ENCODE measurements at places on chromosomes 3 and 15.

- DNase-seq = no peak
Observed at GRCh38 chr15:96046620-96047240, 283.8 kb upstream of the NR2F2 start.

DNA sequence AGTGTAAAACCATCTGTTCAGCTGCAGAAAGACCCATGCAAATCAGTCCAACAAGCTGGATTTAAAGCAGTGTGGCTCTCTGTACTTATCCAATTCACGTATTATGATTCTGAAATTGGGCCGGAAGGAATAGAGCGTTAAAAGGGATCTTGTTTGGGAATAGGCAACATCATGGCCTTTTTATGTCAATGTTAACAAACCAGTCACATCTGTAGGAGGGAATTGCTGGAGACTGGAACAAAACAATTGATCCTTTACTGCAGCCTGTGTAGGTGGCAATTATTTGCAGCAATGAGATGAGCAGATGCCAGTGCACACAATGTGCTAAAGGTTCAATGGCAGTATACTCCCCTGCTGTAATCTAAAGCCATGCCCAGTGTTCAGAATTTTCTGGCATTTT lies 887.4 kb upstream of the ROBO1 start:
- no peak for DNase-seq

- DNase-seq = no peak
Observed at GRCh38 chr15:76439542-76439941, 103.0 kb downstream of the ISL2 start.

- DNase-seq = no peak
Observed at GRCh38 chr15:101359365-101359947, 64.4 kb upstream of the SNRPA1 start.

DNA sequence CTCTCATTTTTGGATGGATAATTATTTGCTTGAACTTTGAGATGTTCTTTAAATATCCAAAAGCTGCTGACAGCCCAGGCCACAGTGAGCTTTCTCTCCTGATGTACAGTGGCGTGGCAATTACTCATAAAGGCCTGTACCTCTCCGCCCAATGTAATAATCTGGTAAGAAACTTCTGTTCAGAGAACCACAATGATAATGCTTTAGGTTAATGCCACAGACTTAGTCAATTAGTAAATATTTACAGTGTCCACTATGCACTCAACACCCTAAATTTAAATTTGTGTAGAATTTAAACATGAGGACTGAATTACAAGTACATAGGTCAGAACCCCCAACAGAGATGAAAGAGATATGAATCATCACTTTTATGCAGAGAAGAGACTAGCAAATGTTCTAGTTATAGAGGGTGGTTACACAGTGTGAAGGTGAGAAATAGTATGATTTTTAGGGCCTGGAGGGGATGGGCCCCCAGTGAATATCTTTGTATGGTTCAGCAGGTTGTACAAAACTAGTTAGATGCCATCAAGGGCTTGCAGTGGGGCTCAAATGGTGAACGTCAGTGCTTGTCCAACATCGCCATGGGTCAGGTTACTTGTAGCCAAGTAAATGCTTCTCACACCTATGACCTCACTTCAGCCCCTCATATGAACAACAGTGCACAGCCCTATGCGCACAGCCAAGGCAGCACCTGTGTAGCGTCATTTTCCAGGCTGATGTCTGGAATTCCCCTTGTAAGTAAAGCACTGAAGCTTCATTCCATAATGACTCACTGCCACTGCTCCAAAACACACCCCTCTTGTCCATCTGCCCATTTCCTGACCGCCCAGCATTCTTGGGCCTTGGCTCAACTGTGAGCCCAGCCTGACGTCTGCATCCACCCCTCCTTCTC lies 13.3 kb downstream of the ABHD2 start:
- DNase-seq = no peak

- no peak for DNase-seq
Observed at GRCh38 chr3:52217409-52217805, 8.0 kb downstream of the TLR9 start.

GRCh38 chr15:69200832-69201745 lies 40.7 kb downstream of the GLCE start:
- DNase-seq = no peak

- no peak for DNase-seq
Observed at GRCh38 chr15:95843241-95843910, 487.1 kb upstream of the NR2F2 start.

- DNase-seq = no peak
Observed at GRCh38 chr3:75967071-75967470, 181.7 kb upstream of the ZNF717 start.

- DNase-seq = no peak
Observed at GRCh38 chr15:90607361-90607760, 77.6 kb downstream of the CRTC3 start.

DNA sequence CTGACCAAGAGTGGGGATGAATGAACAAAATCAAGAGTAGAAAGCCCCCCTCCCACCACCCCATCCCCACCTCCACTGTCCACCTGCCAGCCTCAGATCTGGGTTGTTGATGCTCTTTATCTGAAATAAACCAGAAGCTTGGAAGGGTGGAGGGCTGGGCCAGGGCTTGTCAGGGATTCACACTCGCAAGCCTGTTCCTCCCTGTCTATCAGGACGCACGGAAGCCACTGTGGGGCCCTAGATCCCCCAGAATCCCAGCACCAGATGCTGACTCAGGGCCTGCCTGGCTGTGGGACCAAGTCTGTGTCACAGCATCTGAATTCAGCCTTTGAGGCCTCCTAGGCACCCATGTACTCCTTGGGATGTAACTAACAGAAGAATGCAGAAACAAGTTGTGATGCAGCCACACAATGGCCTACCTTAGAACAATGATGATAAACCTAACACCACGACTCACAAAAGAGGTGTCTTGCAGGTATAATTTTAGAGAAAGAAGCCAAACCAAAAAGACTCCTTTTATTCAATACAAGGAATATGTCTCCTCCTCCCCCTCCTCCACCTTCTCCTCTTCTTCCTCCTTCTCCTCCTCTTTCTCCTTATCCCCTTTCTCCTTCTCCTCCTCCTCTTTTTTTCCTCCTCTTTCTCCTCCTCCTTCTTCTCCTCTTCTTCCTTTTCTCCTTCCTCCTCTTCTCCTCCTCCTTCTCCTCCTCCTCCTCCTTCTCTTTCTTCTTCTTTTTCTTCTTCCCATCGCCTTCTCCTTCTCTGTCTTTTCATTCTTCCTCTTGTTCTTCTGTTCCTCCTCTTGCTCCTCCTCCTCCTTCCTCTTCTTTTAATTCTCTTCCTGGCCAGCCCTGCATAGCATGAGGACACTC lies 234.7 kb downstream of the PLCL2 start:
- DNase-seq = no peak

DNA sequence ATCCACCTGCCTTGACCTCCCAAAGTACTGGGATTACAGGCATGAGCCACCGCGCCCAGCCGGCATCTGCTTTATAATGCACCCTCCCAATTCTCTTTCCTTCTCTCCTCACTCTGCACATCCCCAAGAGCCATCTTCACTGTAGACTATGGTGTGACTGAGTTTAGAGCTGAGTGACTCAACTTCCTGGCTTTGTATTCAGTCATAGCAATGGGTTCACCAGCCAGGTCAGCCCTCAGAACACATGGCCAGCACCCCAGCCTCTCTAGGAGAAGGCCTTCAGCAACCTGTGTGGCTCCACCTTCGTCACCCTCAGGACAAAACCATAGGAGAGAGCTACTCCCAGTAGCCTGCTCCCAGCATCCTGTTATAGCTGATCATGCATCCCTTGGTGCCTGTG lies 33.0 kb downstream of the ARID3B start:
- DNase-seq = no peak

DNA sequence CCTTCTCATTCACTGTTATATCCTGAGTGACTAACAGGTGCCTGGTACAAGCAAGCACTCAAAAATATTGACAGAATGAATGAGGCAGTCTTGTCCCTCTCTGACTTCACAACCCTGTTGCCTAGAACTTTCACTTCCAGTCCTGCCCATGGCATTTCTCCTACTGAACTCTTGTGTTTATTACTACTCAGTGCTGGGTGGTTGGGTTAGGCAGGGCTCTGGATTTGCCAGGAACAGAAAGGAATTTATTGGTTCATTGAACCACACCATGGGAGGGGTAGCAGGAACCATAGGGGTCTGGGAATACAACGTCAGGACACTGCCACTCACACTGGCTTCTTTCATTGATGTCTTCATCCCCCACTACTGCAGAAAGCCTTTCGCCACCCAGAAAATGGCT lies 41.9 kb upstream of the SEMA4B start:
- DNase-seq = no peak

- DNase-seq = no peak
Observed at GRCh38 chr3:49529567-49529966, 24.7 kb upstream of the BSN start.

GRCh38 chr3:192514754-192515663 lies 212.3 kb downstream of the FGF12 start:
- no peak for DNase-seq

DNA sequence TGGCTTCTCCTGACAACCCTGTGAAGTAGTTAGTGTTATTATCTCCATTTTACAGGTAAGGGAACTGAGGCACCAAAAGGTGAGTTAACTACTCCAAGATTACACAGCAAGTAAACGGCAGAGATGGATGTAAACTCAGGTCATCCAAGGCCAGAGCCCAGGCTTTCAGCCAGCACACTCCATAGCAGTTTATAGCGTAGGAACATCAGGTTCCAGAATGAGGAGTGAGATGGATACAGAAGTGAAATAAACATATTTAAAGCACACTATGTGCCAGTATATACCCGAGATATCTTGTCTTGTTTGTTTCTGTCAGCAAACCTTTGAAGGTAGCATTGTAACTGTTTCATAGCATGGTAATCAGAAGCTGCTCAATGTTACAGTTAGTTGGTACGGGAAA lies 279.0 kb downstream of the OXSM start:
- no peak for DNase-seq

DNA sequence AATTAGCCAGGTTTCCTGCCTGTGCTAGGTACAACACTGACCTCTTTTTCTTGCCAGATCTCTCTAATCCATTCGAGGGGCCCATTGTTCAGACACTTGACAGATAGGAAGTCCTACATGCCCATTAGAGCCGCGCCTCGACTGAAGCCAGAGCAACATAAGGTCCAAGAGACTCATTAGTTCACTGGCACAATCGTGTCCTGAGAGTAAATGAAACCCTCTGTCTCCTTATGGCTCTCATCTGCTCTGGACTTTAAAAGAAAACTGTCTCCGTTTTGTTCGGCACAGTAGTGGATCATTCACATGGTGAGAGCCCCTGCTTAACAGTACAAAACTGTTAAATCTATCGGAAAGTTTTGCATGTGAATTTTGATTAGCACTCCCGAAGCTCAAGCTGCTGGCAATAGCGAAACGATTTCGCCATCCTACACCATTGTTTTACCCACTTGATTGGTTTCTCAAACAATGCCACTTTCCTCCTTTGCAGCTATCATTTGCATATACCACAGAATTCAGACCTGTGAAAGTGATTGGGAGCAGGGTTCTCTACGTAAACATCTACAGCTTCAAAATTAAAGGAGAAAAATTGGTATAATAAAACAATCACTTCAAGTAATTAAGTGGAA lies 19.0 kb upstream of the C15orf61 start:
- no peak for DNase-seq

DNA sequence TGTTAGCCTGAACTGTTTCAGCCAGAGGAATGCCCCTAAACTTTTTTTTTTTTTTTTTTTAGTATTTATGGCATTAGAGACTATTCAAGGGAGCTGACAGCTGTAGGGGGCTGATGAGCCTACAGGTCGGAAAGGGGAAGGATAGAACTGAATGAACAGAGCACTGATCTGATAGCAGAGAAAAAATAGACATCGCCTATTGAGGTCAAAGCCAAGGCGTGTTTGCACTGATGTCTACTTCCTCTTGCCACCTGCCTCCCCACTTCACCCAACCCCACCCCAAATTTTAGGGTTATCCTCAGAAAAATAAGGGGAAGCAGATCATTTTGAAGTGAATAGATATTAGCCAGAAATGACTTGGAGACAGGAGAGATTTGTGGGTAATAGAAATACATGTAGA lies 3.0 kb upstream of the ZMAT3 start:
- DNase-seq = no peak

DNA sequence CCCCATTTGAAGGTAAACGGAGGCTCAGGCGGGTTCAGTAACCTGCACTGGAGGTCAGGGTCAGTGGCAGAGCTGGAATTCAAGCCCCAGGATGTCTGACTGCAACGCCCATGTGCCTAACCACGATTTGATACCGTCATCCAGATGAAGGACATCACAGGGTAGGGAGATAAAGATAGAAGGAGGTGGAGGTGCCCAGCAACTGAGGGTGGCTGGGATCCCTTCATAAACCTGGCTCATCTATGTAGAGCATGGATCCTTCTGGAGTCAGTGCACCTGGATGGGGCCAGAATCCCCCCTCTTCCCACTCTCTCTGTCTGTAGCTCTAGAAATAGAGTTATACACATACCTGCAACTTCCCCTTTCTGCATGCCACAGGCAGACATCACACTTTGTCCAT lies 41.3 kb downstream of the GOLGA8S start:
- no peak for DNase-seq

DNA sequence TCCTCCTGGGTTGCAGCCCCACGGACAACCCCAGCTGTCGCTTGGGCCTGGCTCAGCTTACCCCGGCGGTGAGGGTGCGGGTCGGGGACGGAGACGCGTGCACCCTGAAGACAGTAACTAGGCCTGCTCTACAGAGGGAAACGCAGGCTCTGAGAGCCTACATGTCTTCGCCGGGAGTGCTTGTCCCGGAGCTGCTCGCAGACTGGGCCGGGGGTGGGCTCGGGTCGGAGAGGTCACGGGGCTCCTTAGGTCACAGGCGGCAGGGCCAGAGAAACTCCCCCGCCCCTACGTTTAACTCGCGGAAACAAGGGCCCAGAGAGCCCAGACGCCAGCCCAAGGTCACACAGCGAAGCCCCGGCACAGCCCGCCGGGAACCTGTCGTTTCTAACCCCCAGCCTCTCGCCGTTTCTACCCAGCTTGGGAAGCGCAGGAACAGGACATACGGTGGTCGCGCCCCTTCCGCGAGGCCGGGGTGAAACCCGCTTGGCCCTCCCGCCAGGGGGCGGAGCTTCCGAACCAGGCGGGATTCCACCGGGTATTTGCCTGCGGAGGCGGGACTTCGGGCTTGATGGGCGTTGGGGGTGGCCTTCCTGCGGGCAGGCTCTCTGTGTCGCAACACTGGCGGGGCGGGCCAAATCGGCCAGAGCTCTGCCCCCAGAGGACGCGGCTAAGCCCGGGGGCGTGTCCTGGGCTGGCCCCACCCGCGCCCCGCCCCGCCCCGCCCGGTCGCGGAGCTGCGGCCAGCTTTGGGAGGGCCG lies at the start of gene HDAC11:
Gene HDAC11 (plus strand): TSS at position 725 of the 758 bp plus-strand sequence. CDS start 42 bp downstream, outside the sequence.
- peak; percentile 95 for DNase-seq

DNA sequence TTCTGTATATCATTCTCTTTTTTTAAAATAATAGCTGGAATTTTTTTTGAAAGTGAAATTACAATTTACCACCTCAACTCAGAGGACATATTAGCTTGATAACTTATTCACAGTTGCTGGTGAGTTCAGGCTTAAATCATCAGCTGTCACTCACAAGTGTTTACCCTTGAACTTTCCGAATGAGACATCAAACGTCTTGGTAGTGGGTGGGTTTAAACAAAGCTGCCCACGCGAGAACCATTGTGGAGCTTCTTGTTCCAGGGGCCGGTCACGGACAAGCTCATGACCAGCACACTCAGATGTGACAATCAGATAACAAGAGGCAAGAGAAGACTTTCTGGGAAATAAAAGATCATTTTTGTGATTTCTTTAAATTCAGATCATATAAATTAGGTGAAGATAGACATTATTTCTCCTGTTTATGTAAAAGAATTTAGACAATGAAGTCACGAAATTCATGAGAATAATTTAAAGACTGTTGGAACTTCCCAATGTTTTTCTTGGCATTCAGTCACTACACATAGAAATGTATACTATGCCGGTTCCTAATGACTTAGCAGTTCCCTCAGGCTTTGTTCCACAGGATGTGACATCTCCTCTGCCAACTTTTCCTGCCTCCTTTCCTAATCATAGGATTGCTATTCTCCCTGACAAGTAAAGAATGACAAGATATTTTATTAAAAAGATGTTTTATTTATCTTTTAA lies 29.3 kb downstream of the BTD start:
- no peak for DNase-seq

Measured in stimulated activated CD8-positive, alpha-beta memory T cell treated with anti-CD3 and anti-CD28 coated beads, Interleukin-7, amount 100 ng/mL, for 1 hour (primary cell).